ENCODE measurements at places on chromosomes 5 and 9.

DNA sequence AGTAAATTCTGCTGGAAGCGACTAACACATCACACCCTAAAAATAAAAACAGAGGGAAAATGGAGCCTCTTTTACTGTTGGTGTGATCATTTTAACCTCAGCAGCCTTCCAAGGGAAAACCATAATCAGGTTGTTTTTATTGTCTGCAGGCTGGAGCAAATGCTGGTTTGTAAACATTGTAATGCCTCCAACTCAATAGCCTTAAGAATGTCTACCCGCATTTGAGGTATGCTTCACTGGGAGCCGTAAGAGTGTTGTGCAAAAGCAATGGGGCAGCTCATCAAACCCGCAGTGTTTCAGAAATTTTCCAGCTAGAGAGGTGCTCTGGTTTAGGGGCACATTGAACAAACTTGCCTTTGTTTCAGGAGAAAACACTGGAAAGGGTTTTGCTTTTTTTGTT is 17.0 kb downstream of the NIM1K start:
- no peak for DNase-seq

DNA sequence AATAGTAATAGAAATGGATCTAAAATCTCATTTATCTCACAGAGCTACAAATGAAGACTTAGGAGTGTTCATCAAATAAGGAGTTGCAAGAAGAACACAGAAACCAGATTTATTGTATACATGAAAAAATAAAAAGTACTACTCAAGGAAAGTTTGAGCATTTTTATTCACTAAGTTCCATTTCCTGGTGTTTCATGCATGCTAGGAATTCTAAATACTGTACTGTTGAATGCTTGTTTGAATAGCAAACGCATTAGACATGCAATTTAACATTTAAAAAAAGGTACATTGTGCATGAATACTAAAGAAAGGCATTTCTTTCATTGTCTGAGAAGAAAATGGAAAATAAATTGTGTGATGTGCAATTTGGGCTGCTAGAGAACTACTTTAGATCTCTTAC is 52.1 kb downstream of the C6 start:
- DNase-seq: no peak

DNA sequence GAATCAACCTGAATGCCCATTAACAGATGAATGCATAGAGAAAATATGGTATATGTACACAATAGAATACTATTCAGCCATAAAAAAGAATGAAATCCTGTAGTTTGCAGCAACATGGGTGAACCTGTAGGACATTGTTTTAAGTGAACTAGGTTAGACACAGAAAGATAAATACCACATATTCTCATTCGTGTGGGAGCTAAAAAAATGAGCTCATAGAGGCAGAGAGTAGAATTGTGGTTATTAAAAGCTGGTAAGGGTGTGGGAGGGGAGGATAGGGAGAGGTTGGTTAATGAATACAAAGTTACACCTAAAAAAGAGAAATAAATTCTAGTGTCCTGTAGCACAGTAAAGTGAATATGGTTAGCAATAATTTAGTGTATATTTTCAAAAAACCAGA is 23.5 kb downstream of the PTTG1 start:
- no peak for DNase-seq

- no peak for DNase-seq
These were observed 63.5 kb downstream of the CEMIP2 start for GRCh38 chr9:71704796-71705195.

GRCh38 chr9:124137944-124138335 is 119.8 kb upstream of the NEK6 start:
- no peak for DNase-seq

GRCh38 chr9:135073741-135074305 is 13.6 kb upstream of the OLFM1 start:
- no peak for DNase-seq

DNA sequence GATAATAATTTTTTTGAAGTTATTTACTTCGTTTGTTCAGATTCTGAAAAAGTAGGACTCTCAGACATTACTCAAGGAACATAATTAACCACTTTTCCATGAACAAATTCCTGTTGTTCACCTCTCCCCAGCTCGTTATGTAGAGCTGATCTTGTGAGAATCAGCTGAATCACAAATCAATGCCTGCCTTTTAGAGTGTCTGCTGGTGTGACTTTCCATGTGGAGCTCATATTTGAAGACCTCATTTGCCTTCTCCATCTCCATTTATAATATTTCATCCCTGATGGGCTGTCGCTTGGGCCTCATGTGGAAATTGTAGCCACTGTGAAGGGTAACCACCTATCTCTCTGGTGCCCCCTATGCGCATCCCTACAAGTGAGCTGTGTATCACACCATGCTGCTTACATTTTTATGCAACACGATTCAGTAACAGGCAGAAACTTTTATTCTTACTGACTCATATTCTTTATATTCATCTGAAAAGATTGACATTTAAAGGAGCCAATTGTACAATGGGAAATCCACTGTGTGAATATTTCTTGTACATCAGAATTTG is 111.3 kb downstream of the STK32A start:
- DNase-seq: no peak

DNA sequence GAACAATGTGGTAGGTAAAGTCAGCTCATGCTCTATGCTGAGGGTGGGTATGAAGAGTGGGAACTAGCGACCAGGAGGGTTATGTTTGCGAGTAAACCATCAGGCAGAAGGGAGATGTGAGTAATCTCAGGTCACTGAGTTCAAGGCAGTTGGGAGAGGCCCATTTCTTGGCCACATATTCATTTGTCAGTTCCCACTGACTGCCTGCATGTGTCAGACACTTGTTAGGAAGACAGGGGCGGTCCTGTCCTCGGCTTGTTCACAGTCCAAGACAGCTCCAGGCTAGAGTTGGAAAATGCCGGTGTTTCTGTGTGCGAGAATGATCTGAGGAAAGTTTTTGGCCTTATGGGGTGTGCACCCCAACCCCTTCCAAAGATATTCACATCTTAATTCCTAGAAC is 48.6 kb upstream of the GDNF start:
- DNase-seq: no peak

GRCh38 chr9:122053567-122054350 is 39.3 kb downstream of the TTLL11 start:
- no peak for DNase-seq

GRCh38 chr9:83656032-83656680 is 33.2 kb downstream of the IDNK start:
- no peak for DNase-seq

DNA sequence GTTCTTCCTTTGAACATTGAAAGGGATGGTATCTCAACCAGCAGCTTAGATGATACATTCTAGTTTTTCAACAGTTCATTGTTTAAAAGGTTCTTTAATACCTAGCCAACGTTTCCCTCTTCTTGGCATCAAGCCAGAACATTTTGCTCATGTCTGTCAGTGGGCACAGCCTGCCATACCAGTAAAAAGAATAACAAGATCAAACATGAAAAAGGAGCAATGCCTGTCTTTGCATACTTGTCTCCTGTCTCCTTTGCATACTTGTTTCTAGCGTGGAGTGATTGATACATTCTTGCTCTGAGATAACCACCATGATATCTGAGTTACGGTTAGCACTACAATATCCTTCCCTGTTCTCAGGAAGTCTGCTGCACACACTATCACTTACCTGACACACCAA is 248.6 kb upstream of the DAPK1 start:
- no peak for DNase-seq

DNA sequence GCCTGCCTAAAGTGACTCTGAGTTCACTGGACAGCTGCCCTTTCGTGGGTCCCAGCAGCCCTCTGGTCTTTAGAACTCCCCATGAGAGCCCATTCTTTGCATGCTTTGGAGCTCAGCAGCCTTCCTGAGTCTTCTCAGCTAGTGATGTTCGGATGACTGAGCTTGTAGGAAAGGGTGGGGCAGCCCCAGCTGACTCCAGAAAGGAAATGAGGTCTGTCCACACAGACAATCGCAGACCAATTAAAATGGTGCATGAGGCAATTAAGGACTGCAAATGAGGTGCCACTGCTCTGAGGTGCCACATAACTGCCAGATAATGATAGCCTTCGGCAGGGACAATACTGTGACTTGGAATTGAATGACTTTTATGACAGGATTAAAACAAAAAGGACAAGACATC is 25.4 kb upstream of the TOMM5 start:
- no peak for DNase-seq

DNA sequence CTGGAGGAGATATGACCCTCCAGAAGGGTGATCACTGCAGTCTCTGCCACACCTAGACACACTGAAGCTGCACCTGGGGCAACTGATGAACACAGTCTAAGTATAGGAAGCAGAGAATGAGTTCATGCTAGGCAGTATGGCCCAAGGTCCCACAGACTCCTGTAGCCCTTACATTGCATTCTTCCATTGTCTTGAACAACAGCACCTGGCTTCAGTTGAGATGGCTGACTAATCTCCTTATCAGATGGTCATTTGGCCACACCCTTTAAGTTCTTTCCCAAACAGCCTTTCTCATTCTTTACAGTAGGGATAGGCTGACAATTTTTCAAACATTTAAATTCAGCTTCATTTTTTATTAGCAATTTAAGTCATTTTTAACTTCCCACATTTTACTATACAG is 23.1 kb downstream of the CENPK start:
- DNase-seq: no peak

DNA sequence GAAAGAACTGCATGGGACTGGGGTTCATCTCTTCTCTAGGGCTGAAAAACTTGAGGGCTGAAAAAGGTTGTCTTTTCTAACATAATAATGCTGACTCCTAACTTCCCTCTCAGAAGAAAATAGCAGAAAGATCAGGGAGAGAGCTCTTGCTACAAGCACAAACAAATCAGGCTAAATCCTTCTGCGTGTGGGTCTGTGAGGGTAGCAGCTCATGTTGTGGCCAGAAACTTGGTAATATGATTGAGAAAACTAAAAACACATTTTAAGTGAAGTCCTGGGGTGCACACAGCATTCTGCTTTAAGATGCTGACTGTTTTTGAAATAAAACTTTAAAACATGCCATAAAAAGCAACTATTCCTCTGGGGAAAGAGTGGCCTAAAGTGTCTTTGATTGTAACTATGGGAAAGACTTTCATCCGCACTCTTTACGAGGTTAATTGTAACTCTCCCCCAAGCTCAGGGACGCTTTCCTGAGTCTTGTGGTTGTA is 56.7 kb downstream of the SAXO1 start:
- no peak for DNase-seq

GRCh38 chr5:2008851-2009629 is 126.3 kb upstream of the IRX4 start:
- no peak for DNase-seq

GRCh38 chr5:11528720-11529119 is 375.5 kb downstream of the CTNND2 start:
- DNase-seq: no peak

- no peak for DNase-seq
These were observed 49.3 kb downstream of the SPRY4 start for GRCh38 chr5:142275496-142275895.

DNA sequence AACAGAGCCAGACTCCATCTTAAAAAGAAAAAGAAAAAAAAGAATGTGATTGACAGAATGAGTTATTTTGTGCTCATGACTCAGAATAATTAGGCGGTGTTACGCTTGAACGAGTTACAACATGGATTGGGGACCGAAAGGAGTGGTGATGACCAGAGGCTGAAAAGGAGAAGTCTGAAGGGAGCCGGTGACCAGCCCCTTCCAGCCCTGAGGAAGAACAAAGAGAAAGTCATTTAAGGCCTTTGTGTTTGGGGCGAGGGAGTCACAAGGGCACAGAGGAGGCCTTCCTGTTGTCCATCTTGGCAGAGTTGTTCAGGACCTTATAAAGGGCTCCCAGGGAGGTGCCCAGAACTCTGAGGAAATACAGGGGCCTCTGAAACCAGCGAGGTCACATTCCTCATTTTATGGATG is 131.6 kb downstream of the GOLPH3 start:
- no peak for DNase-seq

DNA sequence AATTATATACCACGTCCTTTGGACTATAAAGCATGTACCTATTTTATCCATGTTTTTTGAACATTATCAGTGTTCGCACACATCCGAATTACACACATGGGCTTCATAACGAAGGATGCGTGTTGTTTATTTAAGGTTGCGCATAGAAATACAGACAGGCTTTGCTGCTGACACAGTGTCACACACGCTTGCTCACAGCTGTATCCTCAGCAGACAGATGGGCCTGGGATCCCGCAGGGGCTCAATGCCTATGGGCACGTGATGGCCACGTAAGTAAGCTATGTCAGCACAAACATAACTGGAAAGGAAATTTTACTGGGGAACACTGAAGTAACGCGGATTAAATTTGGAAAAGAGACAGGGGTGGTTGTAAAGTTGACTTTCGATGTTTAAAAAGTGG is 76.6 kb downstream of the OTULIN start:
- no peak for DNase-seq

DNA sequence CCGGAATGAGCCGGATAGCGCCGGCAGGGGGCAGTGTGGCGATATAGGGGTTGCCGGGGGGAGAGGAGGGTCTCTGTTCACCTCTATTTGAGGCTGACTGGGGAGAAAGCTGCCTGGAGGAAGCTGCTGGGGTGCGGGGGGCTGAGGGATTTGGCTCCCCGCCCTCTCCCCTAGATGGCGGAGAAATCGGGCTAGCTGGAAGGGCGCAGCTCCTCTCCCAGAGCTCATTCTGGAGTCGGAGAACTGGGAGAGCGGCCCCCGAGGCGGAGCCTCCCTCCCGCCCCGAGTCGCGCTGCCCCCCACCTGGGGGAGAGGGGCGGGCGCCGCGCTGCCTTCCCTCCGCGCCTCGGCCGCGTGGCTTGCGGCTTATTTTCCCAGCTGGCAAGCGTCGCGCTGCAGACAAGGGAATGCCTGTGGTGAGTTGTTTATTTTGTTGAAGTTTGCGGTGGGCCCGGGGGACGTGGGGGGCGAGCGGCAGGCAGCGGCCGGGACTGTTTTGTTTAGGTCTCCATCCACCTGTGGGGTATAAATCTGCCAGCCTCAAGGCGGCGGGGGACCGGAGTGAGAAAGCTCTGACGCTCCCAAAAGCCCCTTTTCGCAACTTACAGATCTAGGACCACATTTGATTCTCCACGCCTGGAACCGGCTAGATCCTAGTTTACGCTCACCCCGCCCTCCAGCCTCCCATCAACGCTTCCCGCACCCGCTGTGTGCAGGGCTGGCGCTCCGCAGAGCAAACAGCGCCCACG is 4.1 kb upstream of the RGMB start:
- DNase-seq: peak; percentile 72

GRCh38 chr9:114551750-114552685 is 35.6 kb upstream of the ATP6V1G1 start:
- no peak for DNase-seq
